ENCODE measurements at places on chromosomes 12 and 14.

DNA sequence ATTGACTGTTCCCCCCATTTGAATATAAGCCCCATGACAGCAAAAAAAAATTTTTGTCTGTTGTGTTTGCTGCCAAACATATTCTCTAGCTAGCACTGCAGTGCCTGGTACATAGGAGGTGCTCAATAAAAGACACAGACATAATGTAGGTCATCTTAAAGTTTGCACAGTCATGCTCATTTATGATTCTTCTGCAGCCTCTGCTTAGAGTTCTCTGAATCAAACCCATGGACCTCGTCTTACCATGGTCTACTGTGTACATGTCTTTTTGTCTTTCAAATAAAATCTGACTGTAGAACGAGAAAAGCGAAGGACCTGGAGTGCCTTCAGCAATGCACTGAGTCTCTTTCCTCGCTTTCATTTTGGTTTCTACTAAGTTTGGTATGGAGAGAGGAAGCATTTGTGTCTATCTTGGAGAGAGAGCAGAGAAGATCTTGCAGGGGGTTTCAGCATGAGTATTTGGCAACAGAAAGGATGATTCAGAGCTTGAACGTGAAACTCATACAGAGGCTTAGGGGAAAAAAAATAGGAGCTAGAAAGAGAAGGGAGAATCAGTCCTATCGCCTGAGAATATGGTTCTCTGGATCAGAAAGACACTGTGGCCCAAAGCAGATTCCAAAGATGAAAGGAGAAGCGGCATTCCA, 38.8 kb upstream of the TMCC3 start:
- no peak for DNase-seq

GRCh38 chr12:58570411-58570810, 349.9 kb downstream of the LRIG3 start:
- no peak for DNase-seq

- no peak for DNase-seq
Observed at GRCh38 chr12:53005215-53005985, 856 bp upstream of the EIF4B start.

DNA sequence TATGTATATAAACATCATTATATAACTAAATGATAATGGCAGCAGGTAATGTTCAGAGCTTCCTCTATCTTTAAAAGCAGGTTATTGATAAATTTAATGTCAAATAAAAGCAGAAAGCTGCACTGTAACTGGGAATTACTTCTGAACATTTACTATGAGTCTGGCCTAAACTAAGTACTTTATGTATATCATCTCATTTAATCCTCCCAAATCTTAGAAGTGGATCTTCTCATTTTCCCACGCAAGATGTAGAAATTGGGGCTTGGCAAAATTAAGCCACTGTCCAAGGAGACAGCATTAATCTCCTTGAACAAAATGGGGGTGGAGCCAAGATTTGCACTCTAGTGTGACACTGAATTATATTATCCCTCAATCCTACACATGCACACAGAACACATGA, 5.7 kb downstream of the NIN start:
- DNase-seq: no peak

GRCh38 chr12:111338096-111338495, 30.8 kb downstream of the PHETA1 start:
- no peak for DNase-seq

Data from CD4-positive, alpha-beta T cell treated with Interleukin-4 for 4 hours (primary cell).